Hematopoietic multipotent progenitor cell treated with erythropoietin and hydrocortisone succinate and interleukin-3 and kit ligand, for 6 days (in vitro differentiated cells): ENCODE measurements at places on chromosomes 2 and 18.

DNA sequence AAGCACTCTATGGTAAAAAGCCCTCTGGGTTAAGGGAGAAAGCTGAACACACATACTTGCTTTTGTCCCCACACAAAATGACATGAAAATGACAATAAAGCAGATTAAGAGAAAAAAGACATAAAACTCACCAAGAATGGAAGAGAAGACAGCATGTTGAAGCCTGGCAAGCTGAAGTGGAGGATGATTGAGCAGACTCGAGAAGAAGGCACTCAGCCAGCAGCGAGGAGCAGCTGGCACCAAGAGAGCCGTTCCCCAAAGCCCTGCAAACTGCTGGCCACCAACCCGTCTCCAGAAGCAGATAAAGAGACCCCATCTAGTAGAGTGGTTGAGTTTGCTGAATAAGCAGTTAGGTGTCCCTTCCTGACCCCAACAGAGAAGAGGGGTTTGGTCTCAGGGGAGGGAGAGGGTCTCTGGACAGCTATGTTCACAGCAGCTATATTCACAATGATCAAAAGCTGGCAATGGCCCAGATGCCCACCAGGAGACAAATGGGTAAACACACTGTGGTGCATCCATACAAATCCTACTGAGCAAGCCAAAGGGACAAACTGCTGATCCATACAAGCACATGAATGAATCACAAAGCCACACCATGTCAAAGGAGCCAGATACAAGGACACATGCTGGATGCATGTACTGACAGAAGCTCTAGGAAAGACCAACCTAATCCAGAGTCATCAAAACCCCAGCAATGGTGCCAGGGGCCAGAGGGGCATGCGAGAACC is 36.9 kb downstream of the FAM168B start:
- no peak for DNase-seq

GRCh38 chr18:5513947-5514346 is 29.9 kb downstream of the EPB41L3 start:
- no peak for DNase-seq

- no peak for DNase-seq
These were observed 33.8 kb downstream of the CCDC93 start for GRCh38 chr2:117979911-117980701.

DNA sequence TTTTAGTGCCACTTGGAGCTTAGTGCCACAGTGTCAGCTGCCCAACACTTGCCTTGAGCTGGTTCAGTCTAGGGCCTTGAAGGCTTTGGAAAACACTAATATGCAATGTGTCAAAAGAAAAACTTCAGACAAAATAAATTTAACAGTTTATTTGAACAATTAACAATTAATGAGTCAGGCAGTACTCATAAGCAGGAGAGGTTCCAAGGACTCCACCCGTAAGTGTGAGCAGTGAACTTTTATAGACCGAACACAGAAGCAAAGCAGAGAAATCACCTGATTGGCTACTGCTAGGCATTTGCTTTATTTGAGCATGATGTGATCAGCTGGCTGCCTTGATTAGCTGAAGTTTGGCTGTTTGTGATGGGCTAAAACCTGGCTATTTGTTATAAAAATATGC is 49.5 kb upstream of the TBC1D8 start:
- DNase-seq, result peak; percentile 23

GRCh38 chr2:26300234-26300925 is 45.6 kb upstream of the SELENOI start:
- peak; percentile 31 for DNase-seq

- no peak for DNase-seq
These were observed 15.6 kb upstream of the PSD4 start for GRCh38 chr2:113157897-113158753.

GRCh38 chr2:222606306-222606705 is 49.6 kb downstream of the FARSB start:
- DNase-seq, result peak; percentile 12

DNA sequence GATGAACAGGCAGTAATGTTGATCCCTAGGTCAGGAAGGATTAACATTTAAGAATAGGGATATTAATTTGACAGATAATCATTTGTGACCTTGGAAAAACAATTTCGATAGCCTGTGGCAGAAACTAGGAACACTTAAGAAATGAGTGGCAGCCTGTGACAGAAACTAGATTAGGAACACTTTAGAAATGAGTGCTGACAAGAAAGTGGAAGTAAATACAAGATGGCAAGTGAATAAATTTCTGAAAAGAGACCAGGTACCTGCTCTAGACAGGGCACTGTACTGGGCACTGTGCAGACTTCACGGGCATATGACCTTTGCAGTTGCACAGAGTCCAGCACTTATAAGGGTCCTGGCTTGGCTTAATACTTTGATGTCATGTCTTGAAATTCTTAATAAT is 5.5 kb upstream of the HNRNPA3 start:
- no peak for DNase-seq

- no peak for DNase-seq
These were observed 23.1 kb upstream of the CHAC2 start for GRCh38 chr2:53744395-53745065.

GRCh38 chr2:129144082-129144791 is 825.6 kb upstream of the HS6ST1 start:
- DNase-seq, result no peak

- no peak for DNase-seq
These were observed 41.3 kb downstream of the REV1 start for GRCh38 chr2:99448556-99448955.

DNA sequence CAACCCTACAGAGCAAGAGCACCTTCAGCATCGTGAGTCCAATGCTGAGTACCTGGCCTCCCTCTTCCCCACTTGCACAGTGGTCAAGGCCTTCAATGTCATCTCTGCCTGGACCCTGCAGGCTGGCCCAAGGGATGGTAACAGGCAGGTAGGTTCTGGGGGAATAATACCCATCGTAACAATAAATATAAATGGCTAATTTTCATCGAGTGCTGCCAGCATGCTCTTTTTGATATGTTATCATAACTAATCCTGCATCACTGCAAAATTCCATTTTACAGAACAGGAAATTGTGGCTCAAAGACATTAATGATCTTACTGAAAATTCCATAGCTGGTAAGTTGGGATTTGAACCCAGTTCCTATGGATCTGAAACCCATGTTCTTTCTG is 22.2 kb downstream of the STEAP3 start:
- DNase-seq, result no peak

GRCh38 chr2:59223742-59224141 is 982.6 kb upstream of the FANCL start:
- DNase-seq, result no peak

- DNase-seq, result no peak
These were observed 101.0 kb upstream of the ZNF236 start for GRCh38 chr18:76721207-76721996.

GRCh38 chr2:142796161-142796560 is 81.3 kb upstream of the KYNU start:
- no peak for DNase-seq
